Hindlimb muscle (tissue), 1 donor: ENCODE measurements at places on chromosomes 11 and 22. TPM values are rescaled to one million over a fixed set of nuclear protein-coding genes. Genes with fewer than 3 reads are reported as not detected.

The CCDC134 gene
- polyA plus RNA-seq: 10.2 TPM

The KCNJ11 gene
- 27.5 TPM for polyA plus RNA-seq

The SLC22A12 gene
- polyA plus RNA-seq: not detected

The OR10D3 gene
- not detected for polyA plus RNA-seq

The CCDC86 gene
- polyA plus RNA-seq: 22.6 TPM

The PTPRCAP gene
- 0.67 TPM for polyA plus RNA-seq
